ENCODE measurements at places on chromosomes 5 and 9.

GRCh38 chr5:113503146-113503545, 10.3 kb upstream of the YTHDC2 start:
- DNase-seq, result no peak

DNA sequence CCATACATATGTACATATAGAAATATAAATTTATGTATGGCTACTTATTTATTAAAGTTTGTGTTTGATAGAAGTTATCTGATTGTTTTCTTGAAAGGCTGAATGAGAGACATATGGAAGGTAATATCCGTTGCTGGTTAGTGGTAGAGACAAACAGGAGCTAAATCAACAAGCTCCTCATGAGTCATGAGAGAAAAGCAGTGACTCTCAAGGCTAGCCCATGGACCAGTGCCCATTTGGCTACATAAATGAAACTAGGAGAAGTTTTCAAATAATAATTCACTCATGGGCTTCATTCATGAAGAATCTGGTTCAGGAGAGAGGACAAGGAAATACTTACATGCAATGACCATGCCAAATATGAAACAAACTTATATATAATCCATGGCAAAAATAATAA, 504.5 kb upstream of the ITGA1 start:
- DNase-seq, result no peak

- peak; percentile 74 for DNase-seq
These were observed 10.4 kb upstream of the NHP2 start for GRCh38 chr5:178163772-178164735.

GRCh38 chr5:133705331-133705730, 93.0 kb upstream of the FSTL4 start:
- no peak for DNase-seq

DNA sequence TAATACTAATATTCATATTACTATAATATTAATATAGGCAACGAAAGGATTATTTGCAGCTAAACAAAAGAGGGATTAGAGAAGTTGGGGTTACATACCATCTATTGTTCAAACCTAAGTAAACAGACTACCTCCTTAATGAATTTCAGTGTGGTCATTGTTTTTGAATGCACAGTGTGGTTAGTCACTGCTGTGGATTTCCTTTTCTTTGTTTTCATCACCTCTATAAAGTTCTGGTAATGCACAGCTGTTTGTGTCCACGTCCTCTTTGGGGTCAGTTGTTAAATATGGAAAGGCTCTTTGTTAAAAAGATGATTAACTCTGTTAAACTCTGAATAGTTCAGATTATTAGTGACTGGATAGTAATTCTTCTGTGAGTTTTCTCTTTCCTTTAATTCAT, 233.6 kb downstream of the MAST4 start:
- DNase-seq, result peak; percentile 92

GRCh38 chr5:63959177-63959982, 2.9 kb downstream of the HTR1A start:
- DNase-seq, result no peak

- no peak for DNase-seq
These were observed 216.0 kb downstream of the ADAMTSL1 start for GRCh38 chr9:18689921-18690320.

- DNase-seq, result no peak
These were observed 487.1 kb upstream of the PIK3R1 start for GRCh38 chr5:67728326-67728890.

GRCh38 chr5:1654786-1655495, 131.2 kb upstream of the LPCAT1 start:
- DNase-seq, result no peak

DNA sequence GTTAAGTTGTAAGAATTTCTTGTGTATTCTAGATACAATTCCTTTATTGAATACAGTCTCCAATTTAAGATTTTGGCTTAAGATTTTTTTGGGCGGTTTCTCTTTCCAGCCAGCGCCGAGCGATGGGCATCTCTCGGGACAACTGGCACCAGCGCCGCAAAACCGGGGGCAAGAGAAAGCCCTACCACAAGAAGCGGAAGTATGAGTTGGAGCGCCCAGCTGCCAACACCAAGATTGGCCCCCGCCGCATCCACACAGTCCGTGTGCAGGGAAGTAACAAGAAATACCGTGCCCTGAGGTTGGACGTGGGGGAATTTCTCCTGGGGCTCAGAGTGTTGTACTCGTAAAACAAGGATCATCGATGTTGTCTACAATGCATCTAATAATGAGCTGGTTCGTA, 278.7 kb upstream of the TARS1 start:
- no peak for DNase-seq

DNA sequence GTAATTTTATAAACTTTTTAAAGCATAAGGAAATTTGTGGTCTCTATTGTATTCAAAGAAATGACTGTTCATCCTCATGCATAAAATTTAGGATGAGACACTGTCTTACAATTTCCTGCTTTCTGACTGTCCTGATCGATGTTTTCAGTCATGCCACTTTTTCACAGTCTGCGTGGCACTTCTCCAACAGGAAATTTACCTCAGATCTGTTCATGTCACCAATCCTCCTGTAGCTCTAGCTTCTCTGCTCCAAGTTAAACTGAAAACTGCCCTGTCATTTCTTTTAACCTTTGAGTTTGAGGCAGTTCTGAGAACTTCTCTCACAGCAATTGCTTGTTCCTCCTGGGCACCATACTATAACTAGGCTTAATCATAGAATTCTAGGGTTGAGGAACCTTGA, 455.1 kb downstream of the EFNA5 start:
- peak; percentile 2 for DNase-seq

- peak; percentile 61 for DNase-seq
These were observed 85.2 kb upstream of the ZBTB43 start for GRCh38 chr9:126719618-126720031.

DNA sequence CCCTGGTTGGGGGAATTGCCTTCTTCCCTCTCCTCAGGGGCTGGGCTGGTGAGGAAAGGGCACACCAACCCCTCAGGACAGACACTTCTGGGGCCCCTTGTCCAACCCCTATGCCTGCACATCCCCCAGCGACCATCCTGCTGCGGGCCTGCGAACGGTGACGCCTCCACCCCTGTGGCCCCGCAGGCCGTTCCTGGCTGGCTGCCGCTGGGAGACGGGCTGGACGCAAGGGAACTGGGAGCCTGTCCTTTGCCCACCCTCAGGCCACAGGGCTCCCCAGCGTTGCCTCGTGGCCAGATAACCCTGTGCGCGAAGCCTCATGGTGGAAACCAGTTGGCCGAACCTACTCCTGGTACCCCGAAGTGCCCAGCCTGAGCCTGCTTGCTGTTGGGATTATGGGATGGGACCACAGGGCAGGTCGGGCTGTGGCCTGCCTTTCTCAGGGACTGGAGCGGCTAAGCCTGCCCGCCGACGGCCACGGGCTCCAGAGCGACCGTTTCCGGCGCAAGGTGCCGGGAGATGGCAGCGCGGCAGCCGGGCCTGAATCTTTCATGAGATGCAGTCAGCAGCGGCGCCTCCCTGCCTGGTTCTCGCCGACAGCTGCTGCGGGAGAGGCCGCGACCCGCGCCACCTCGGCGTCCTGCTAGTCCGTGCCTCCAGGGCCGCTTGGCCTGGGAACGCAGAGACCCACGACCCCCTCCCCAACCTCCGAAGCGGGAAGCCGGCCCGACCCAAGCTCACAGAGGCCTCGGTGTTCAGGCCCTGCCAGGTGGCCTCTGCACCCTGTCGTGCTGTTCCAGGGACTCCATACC, 6.5 kb upstream of the PITX1 start:
- DNase-seq, result no peak

DNA sequence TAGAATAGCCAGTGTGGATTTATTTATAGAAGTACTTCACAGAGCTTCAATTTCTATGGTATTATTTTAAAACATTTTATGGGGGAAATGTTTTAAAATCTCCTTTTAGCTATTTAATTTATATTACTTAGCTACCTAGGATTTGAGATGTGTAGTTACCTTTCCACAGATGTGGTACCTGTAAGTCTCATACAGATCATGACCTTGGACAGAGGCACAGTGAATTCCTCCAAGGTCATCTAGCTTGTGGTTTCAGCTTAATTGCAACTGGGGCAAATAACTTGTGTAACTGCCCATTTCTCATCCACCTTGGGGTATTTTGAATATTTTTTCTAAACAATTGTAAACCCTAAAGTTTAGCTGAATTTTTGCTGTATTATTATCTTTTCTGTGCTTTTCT, 89.2 kb downstream of the DMRTA1 start:
- no peak for DNase-seq

- DNase-seq, result no peak
These were observed 1.1 kb upstream of the TLX3 start for GRCh38 chr5:171307789-171308452.

GRCh38 chr5:33231935-33232334, 208.8 kb upstream of the TARS1 start:
- DNase-seq, result peak; percentile 22

GRCh38 chr5:66642538-66642937, 46.3 kb downstream of the MAST4 start:
- DNase-seq, result no peak

- DNase-seq, result no peak
These were observed 311.5 kb upstream of the TARS1 start for GRCh38 chr5:33129309-33129708.

DNA sequence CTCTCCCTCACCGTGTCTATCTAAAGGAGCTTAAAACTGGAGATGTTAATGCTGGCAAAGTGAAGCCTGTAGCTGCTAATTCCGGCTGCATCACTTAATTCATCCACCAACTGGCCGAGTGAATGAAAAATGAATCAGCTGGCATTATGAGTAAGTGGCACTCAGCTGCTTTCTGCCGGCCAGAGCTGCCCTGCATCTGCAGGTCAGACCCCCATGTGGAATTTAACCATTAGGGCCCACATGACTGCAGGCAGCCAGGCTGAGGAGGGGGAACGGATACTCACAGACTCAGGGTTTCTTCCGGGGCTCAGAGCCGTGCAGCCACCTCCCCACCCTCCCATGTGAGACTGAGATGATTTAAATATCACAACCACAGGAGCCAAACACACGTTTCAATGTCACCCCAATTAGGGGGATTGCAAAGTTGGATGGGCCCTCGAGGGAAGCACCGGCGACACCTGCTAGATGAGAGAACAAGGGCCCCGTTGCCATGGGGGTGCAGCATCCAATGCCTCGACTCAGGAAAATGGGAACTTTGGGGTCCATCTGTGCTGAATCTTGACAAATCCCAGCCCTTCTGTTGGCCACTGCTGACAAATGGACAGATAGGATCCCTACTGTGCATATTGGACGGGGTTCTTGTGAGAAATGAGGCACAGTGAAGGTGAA, 115.6 kb upstream of the ALDH1B1 start:
- no peak for DNase-seq

DNA sequence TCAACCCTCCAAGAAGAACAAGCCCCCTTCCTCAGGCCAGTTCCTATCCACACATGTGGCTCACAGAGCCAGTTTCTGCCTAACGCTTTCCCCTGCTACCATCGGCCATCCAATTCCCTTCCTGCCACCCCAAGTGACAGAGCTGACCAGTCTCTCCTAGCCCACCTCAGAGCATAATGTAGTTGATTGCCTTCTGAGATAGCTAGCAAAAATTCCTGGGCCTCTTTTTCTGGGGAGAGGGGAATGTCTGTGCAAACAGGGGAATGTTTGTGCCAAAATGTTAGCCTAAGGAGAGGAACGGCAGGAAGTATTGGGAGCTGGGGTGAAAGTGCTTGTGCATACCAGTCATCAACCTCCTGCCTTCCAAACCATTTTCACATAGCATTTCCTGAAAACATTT, 157.0 kb downstream of the PJA2 start:
- DNase-seq, result no peak

Data from fibroblast of pulmonary artery (primary cell).